Activated T-cell treated with anti-CD3 and anti-CD28 coated beads, Interleukin-2, amount 50 U/mL, for 1 hour (primary cell): ENCODE measurements at places on chromosomes 13 and 19.
A peak's percentile ranks its signal among the peaks of the same experiment; 100 is the strongest.

- no peak for DNase-seq
Observed at GRCh38 chr13:94710065-94710781, 2.1 kb downstream of the SOX21 start.

GRCh38 chr19:38656171-38656981 lies 8.9 kb downstream of the ACTN4 start:
- no peak for DNase-seq

DNA sequence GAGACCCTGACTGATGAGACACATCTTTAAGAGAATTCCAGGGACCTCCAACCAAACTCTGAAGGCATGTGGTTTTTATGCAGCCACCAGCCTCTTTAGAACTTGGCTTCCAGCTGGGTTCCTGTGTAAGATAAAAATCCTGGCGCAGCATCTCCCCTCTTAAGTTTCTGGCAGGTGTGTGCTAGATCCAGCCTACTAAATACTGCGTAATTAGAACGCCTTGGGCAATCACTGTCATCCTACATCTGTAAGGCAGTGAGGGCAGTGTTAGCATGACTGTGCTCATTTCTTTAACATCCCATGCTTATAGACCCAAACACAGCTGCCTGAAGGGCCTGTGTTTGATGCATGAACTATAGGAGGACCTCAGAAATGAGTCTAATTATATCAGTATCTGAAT lies 173.5 kb upstream of the OBI1 start:
- DNase-seq: no peak

- peak; percentile 13 for DNase-seq
Observed at GRCh38 chr19:46604781-46605355, 3.7 kb downstream of the CALM3 start.

DNA sequence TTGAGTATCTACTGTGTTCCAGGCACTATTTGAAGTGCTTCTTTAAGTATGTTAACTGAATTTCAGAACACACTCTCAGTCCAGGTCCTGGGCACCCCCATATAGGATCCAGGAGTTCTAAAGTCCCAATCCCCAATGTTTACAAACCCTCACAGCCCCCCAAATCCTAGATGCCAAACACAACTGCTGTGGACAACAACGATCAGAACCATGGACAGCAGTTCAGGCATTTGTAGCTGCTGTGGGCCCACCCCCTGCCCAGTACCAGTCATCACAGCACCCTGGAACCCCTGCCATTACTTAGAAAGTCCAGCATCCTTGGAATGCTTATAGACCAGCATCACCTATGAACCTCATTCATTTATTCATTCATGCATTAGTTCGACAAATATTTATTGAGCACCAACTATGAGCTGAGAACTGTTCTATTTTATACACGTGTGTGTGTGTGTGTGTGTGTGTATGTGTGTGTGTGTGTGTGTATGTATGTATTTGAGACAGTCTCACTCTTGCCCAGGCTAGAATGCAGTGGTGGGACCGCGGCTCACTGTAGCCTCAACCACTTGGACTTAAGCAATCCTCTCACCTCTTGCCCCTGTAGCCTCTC lies 19.3 kb upstream of the SDHAF1 start:
- DNase-seq: no peak

- no peak for DNase-seq
Observed at GRCh38 chr13:49371943-49372613, 71.8 kb downstream of the CAB39L start.

DNA sequence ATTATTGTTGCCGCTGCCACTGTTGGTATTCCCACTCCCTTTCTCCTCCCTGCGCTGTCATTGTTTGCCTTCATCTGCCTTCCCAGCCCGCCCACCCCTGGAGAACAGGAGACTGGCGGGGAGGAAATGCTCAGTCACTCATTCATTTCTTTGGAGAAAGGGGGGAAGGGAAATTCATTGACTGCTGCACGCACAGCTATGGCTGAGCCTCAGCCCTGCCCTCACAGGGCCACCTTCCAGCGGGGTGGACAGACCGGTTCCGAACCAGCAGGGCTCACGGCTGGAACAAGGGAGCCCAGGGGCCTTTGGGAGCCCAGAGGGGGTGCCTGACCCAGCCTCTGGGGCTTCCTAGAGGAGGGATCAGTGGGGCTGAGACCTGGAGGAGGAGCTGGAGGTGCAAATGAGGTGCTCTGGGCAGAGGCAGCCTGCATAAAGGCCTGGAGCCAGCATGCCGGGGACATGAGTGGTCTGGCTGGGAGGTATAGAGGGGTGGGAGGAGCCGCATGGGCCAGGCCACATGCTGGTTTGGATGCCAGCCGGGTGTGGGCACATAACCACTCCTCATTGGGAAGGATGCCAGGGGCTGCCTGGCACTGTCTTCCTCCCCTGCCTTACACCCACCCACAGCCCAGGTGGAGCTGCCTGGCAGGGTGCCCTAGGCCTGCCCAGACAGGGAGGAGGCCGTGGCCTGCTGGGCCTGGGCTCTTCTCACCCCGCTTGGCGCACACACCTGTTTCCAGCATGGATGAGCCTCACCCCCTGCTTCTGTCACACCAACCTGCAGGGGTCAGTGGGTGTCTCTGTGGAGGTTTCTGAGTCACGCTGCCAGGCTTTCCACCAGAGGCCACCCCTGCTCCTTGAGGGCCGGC lies 26.8 kb downstream of the PPP5C start:
- no peak for DNase-seq

GRCh38 chr13:93862259-93862658 lies 617.2 kb downstream of the DCT start:
- no peak for DNase-seq

DNA sequence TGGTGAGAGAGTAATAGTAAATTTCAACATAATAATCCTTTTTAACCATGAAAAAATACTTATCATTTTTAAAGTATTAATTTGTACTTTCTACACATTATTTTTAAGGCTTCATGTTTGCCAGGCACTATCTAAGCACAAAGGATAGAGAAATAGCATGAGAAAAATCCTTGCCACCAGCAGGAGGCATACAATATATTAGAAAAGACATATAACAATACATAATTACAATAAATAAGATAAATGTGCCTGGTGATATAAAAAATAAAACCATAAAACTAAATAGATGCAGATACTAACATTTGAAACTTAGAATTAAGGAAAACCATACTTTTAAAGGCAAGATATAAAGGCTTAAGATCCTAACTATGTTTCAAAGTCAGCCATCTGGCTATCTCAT lies 1256.4 kb downstream of the DIAPH3 start:
- no peak for DNase-seq

GRCh38 chr19:48506138-48506733 lies 5.4 kb downstream of the LMTK3 start:
- DNase-seq: peak; percentile 43

DNA sequence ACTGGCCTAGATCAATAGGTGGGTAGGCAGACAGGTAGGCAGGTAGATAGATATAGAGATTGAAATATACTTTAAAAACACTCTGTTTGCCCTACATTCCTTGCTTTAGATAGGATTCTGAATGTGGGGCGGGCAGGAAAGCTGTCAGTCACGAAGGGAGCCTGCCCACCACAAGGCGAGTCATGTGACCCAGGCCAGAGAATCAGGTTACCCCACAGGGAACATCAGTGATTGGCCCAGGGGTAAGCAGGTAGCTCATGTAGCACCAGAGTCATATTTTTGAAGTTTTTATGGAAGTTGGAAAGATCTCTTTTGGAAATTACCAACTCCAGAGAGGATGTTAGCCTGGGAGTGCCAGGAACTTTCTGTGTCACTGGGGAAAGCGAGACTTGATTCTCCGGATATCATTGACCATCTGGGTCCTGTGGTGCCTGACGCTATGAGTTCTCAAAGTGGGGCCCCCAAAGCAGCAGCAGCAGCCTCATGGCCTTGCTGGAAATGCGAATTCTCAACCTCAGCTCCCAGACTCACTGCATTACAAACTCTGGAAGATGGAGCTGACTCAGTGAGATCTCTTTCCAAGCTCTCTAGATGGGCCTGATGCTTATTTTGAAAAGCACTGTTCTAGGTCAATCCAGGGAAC lies 60.3 kb downstream of the IRS2 start:
- no peak for DNase-seq

GRCh38 chr13:27976362-27977091 lies 7.4 kb upstream of the CDX2 start:
- no peak for DNase-seq

DNA sequence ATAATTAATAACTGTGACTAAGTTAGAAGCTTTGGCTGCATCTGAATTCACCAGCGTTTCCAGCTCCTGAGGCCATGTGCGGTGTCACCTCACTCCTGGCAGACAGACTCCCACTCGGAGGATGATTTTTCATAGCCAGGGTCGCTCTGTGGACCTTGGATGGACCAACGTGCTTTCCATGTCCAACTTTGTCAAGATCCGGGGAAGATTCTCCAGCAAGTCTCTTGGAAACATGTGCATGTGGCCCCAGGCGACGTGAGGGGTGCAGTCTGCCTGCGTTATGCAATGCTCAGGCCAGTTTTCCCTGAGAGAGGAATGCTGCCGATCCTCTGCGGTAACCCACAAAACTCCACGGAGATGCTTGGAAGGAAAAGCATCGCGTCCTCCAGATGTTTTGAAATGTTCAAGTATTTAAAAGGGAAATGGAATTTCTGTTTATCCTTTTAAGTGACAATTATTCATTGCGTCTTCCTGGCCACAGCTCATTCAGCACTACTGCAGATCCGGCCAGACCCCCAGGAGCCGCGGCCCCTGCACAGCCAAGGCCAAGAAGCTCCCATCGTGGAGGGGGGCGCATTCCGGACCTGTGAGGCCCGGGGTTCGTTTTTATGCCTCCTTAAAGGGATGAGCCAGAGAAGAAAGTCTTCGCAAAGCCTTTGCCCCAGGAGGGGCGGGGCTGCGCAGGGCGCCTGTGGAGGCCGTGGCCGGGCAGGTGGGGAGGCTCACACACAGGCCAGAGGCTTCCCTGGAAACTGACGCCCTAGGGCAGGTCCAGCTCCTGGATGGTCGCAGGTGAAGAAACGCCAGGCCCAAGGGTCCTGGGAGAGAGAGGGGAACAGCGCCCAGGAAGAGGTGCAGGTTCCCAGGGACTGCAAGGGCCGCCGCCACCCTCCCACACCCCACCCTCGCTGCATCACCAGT lies 46.0 kb downstream of the C13orf46 start:
- peak; percentile 9 for DNase-seq

DNA sequence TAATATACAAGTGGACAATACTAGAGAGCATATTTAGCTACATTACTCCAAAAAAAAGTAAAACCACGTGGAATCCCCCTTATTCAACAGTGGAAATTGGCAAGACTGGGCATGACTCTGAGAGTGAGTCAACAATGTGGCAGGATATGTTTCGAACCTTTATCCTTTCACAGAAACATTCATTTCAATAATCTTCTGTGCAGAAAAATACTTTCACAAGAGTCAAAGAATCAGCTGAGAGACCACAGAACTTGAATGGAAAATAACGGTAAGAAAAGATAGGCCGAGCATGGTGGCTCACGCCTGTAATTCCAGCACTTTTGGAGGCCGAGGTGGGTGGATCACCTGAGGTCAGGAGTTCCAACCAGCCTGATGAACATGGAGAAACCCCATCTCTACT lies 25.1 kb upstream of the CD70 start:
- no peak for DNase-seq

DNA sequence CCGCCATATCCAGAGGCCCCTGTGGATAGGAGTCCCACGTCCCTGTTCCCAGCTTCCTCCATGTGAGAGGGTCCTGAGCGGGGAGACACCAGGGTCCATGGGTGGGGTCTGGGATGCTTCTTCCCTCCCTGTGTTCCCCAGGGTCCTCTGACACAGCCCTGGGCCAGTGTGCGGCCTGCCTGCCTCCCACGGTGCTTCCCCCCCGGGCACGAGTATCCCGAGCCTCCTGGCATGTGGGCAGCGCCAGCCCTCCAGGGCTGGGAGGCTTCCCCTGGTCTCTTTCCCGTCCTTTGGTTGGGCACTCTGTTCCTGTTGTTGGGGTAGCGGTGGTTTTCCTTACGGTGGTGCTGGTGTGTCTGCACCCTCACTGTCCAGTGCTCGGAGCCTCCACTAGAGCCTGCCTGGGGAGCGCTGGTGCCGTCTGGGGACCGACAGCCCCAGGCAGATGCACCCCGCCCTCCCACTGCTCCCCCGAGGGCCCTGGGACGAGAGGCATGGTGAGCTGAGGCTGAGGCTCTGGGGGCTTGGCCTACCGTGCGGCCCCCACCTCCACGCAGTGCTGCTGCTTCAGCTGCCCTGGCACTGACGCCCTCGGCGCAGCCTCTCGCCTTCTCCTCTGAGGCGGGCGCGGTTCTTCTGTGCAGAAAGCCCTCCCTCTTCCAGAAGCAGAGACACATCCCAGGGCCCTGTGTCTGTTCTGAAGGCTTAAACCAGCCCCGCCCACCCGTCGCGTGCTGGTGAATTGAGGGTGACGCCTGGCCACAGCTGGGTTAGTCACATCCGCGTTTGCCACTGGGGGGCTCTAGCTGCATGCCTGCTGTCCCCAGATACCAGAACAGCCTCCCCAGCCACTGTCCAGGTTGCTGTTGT lies 27.9 kb downstream of the PLEKHJ1 start:
- DNase-seq: no peak

- DNase-seq: no peak
Observed at GRCh38 chr19:15316498-15316897, 15.8 kb downstream of the BRD4 start.
